Effector CD8-positive, alpha-beta T cell (primary cell): ENCODE measurements at places on chromosomes 5 and 9.

DNA sequence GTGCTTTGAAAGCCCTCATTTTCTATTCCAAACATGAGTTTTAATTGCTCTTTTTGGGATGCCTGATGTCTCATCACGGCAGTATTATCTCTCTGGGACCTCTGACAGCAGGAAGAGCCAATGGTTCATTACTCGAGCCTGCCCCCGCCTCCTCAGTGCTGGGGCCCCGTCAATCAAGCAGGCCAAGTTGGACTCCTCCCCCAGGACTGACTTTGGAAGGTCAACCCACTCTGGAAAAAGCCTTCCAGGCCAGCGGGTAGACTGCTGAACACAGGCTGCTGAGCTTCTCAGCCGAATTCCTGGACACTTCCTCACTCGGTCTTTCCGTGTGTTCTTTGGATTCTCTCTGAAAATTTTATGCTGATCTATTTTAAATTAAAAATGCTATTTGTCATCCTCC lies 9.5 kb upstream of the BARHL1 start:
- DNase-seq = no peak

- no peak for DNase-seq
Observed at GRCh38 chr5:176799488-176799887, 10.9 kb upstream of the UNC5A start.

- DNase-seq = no peak
Observed at GRCh38 chr5:107169867-107170266, 500.9 kb downstream of the EFNA5 start.

DNA sequence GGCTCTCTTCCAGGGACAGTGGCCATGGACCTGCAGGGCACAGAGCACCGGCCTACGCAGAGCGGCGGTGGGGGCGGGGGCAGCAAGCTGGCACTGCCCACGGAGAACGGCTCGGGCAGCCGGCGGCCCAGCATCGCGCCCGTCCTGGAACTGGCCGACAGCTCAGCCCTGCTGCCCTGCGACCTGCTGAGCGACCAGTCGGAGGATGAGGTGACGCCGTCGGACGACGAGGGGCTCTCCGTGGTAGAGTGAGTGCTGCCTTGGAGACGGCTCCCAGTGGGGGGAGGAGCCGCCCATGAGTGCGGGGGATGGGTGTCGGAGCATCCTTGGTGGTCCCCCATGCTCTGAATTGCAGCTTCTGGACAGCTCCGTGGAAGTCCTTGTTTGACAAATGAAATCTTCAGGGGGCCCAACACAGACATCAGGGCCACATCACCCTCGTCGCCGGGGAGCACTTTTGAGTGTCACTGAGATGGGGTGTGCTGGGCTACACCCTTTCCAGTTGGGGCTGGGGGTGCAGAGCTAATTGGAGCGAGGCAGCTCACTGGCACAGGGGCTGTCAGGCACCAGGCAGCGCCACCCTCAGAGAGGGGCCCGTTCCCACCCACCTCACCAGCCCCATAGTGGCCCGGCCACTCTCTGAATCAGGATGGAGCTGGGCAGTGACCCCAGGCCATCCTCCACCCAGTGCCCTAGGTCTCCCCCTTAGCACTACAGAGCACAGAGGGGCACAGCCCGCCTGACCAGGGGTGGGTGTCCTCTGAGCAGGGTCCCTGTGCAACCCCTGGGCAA lies 70.9 kb downstream of the KCNT1 start:
- no peak for DNase-seq

DNA sequence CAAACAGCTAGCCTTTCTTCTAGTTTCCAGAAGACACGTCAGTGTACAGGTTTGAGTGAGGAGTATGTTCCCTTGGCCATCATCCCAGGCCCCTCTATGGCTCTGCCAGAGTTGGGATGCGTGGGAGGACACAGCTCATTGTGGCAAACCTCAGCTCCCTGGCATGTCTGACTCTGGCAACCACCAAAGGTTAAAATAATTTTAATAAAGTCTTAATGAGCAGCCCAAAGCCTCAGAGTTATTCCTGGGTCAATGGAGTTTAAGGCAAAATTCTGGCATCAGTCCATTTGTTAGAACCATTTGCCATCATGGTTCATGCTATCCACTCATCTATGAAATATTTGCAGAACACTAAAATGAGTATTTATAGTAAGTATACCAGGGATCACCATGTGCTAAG lies 79.8 kb upstream of the PAPPA start:
- no peak for DNase-seq

DNA sequence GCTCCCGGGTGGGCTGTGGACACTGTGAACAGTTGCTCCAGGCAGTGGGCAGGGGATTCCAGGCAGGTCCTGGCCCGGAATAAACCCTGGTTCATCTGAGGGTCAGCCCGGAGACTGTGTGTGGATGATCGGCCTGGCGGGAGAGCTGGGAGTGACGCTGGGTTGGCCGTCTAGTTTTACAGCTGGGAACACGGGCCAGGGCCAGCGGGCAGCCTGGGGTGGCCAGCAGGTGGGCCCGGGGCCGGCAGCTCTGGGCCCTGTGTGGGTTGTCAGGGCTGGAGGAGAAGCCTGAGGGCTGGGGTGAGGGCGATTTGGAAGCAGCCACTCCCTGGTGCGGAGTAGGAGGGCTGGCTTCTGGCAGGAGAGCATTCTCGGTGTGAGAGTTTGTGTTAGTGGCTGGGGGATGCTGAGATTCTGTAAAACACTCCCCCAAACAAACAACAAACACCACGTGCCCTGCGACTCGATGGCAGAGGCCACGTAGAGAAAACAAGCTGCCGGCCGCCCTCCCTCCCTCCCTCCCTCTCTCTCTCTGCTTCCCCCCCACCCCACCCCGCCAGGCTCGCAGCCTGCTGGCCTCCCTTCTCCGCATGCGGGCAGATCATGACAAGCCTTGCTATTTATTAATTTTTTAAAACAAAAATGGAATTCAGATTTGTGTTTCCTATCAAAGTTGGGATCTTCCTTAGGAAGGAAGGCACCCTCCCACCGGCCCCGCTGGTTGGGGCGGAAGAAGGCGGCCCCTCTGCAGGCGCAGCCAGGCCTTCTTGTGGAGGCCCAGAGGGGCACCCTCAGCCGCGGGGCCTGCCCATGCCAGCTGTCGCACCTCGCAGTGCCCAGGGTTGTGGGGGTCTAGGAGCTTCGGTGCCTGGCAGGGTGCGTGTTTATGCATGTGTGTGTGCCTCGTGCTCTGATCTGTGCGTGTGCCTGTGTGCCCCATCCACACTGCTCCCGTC lies 49.5 kb downstream of the RXRA start:
- no peak for DNase-seq

DNA sequence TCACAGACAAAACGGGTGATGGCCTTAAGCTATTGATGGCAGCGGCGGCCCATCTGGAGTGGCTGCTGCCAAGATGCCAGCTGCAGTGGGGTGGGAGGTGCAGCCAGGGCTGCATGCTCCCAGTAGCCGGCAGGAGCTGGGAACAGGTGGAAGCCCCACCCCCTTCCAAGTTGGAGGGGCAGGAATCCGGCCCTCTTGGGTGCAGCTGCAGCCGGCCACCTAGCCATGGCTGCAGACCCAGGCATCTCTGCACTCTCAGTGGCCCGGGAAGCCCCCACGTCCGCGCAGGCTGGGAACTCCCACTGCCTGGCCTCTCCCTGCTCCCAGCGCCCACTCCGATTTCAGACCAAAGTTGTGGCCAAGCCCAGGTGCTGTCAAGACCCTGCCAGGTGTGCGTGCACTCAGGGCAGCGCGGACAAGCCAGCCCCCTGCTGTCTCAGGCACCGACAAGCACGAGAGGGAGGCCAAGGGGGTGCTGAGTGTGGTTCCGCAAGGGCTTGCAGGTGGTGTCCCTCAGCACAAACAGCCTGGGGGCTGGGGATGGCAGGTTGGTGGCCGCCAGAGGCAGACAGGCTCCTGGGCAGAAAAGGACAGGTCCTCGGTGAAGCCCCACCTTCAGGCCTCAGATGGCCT lies 115.1 kb upstream of the TSLP start:
- DNase-seq = no peak

DNA sequence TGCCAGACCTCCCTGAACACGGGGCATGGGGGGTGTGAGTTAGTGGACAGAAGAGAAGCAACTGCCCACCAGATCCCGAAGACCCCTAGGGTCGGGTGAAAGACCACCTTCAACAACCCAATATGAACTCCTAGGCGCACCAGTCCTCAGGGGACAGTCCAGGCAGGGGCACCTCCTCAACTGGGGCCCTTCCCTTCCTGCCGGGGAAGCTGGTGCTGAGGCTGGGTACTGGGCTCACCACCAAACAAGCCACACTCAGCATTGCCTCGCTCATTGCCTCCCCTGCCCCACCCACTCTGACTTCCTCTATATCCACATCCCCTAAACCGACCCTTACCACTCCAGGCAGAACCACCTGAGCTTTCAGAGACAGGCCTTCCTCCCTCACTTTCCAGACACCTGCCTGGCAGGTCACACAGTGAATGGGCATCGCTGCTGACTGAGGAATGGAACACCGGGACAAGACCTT lies 42.5 kb downstream of the SEMA4D start:
- no peak for DNase-seq

- DNase-seq = no peak
Observed at GRCh38 chr5:78706381-78706780, 57.8 kb upstream of the LHFPL2 start.

DNA sequence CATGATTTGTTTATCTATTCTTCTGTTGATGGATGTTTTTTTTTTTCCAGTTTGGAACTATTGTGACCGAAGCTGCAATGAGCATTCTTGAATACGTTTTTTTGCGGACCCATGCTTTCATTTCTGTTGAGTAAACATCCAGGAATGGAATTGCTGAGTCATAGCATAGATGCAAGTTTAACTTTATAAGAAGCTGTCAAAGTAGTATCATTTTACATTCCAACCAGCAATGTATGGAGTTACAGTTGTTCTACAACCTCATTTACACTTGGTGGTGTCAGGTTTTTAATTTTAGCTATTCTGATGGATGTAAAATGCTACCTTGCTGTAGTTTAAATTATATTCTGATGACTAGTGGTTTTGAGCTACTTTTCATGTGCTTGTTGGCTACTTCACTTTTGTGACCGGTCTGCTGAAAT lies 49.0 kb downstream of the NPR3 start:
- DNase-seq = no peak

DNA sequence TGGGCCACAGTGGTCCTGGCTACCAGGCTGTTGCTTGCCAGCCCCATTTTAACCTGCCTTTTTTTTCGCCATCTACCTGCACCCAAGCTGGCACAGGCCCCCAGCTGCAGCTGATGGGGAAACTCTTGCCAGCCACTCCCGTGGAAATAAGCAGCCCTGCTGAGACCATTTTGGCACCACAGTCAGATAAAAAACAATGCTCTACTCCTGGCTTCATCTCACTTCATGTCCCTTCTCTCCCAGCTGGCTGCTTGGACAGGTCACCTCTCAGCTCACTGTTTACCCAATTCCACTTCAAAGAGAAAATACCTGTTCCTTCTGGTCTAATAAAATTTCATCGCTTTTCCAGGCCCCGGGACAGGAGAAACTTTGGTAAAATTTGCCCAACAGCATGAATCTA lies 322.6 kb upstream of the SLC30A5 start:
- DNase-seq = no peak

DNA sequence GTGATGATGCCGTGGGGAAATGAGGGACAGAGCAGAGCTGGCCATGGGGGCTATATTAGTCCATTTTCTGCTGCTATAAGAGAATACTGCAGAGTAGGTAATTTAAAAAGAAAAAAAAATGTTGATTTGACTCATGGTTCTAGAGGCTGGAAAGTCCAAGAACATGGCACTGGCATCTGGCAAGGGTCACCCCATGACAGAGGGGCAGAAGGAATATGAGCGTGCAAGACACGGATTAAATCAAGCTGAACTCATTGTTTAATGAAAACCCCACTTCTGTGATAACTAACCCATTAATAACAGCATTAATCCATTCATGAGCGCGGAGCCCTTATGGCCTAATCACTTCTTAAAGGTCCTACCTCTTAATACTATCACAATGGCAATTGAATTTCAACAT lies 68.8 kb downstream of the SNX18 start:
- no peak for DNase-seq

GRCh38 chr5:180424094-180424493 lies 70.1 kb upstream of the CNOT6 start:
- DNase-seq = no peak

DNA sequence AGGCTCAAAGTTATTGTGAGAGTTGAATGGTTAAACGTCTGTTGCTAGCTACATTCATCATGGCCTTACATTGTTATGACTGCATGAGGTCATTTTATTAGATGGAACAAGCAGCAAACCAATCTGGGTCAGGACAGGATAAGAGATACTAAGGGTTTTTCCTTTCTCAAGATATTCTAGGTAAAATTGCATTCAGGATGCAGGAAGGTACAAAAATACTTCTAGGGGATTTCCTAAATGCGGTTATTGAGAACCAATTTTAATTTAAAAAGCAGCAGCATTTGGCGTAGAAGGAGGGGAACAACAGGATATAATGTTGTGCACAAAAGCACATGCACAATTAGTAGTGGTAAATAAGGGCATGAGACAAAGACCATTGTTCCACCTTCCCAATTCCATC lies 39.2 kb upstream of the LURAP1L start:
- DNase-seq = no peak

DNA sequence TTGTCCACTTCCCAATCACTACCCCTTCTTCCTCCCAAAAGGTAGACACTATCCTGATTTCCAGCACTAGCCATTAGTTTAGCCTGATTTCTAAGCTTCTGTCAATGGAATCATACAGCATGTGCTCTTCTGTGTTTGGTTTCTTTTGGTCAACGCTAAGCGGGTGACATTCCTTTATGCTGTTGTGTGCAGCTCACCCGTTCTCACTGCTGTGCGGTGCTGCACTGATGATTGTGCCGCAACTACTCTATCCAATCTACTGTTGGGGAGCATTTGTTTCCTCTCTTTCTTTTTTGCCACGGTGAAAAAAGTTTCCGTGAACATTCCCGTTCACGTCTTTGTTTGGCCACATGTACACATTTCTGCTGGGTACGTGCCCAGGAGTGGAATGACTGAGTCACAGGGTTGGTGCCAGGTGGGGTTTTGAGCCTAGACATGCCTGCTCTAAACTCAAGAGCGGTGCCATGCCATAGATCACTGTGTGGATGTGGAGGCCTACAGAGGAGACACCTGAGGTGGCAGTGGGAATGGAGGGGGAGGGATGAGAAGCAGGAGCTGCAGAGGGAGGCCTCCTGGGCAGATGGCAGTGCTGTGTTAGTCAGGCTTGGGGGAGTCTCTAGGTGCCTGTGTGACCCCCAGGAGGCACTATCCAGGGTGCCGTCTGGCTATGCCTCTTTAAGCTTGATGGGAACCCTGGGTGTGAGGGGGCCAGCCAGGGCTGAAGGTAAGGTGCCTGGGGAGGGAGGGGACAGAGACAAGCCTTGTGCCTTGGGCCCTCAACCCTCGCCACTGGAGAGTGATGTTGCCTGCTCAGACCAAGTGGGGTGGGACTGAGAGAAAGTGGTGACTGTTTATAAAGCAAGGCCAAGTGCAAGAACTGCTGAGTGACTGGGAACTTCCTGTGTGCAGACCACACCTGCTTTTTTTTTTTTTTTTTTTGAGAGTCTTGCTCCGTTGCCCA lies 11.4 kb upstream of the ANKRD33B start:
- DNase-seq = no peak
